ENCODE measurements at places on chromosomes 7 and 10. TPM values are rescaled to one million over a fixed set of nuclear protein-coding genes. Genes with fewer than 3 reads are reported as not detected.

Gene ANKRD1
- 123 TPM for total RNA-seq

Gene LFNG
- total RNA-seq, result 79.8 TPM

Gene SAP25
- total RNA-seq, result not detected

Gene PSD
- 3.5 TPM for total RNA-seq

Gene CLDN15
- 0.69 TPM for total RNA-seq
